ENCODE measurements at places on chromosomes 1 and 21.

DNA sequence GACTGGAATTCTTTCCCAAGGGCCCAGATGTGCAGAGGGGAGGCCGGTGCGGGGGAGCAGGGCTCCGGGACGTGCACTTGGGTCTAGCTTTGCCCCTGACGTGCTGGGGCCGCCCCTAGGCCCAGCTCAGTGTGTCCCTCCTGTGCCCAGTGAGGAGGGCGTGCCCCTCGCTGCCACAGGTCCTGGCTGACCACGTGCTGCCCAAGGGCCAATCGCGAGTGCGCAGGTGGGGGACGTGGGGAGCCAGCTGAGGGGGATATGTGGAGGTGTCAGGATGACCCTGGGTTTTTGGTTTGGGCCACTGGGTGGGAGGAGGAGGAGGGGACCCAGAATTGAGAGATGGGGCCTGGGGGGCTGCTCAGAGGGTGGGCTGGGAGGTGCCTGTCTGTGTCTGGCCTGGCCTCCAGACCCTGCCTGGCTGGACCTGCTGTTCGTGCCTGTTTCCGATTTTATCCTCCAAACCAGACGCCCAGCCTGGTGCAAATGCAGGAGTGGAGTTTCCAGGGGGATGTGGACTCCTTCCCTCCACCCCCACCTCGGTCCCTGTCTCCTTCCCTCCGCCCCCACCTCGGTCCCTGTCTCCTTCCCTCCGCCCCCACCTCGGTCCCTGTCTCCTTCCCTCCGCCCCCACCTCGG, 6.1 kb upstream of the RNF223 start:
- DNase-seq, result peak; percentile 35

DNA sequence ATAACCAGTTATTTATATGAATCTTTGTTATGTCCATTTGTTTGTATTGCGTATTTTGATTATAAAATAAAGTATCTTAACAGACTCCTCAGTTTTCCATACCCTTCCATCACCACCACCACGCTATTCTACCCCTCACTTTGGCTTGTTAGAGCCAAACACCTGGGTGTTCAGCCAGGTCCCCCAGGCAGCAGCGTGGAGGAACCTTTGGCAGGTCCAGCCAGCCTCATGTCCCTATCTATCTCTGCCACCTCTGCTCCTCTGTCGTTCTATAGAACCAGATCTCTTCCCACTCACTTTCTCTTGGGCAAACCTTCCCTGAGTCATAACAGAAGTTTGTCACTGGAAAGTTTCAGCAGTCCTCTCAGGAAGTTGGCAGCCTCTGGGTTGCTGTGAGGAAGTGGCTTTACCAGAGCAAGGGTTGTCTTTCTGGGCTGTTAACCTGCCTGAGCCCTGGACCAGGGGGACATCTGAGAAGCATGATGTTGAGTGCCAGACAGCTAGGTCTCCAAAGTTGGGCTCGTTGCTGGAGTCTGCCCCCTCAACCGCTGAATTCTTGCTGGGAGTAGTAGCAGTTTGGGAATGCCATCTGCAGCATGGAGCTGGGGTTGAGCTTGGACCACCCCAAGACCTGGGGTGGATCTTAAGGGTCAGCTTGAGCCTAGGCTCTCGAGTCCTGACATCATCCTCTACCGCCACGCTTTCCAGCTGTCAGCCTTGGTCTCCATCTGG, 996 bp upstream of the SH3BGRL3 start:
- peak; percentile 83 for DNase-seq

- no peak for DNase-seq
Measured at GRCh38 chr21:35850029-35850428, 210.3 kb downstream of the SETD4 start.

GRCh38 chr1:234897754-234898454, 230.7 kb downstream of the TOMM20 start:
- no peak for DNase-seq

DNA sequence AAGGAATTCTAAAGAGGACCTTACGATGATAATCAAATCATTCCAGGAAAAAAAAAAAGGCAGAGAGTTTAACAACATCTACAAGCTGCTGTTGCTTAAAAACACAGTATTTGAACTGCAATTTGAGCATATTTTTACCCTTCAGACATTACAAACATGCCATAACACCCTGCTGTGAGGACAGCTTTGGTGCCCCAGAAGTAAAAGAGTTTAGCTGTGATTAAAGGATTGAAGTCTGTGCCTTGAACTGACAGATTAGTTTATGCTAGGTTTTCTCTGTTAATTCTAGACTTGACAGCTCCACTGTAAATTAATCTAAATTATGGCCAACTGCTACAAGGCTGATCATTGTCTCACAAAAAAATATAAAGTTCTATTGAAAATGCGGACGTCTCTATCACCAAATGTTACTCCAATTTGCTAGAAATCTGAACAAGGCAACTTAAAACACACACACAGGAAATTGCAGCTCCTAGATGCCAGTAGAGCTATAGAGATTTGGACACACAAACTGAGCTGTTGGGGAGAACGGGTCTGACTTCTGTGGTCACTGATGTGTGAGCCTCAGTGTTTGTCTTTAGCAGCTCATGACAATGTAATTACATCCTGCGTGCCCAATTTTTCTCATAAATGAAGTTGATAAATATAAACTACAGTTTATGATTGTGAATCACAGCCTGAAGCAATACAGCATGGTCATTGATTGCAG, 217.9 kb downstream of the NTNG1 start:
- DNase-seq, result no peak

DNA sequence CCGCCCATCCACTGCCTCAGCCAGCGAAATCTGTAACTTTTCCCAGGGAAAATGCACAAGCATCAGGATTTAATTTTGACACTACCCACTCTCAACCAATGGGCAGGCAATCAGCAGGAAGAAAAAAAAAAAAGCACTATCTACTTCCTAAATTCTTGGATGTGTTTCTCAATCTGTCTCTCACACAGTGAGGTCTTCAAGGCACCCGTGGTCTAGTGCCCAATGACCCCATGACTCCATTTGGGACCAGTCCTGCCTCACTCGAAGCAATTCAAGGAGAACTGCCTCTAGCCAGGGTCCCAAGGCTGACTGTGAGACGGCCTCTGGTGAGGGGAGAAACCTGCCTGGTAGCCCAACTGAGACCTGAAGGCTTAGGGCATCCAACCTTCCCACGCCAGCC, 35.9 kb downstream of the CSF1 start:
- no peak for DNase-seq

DNA sequence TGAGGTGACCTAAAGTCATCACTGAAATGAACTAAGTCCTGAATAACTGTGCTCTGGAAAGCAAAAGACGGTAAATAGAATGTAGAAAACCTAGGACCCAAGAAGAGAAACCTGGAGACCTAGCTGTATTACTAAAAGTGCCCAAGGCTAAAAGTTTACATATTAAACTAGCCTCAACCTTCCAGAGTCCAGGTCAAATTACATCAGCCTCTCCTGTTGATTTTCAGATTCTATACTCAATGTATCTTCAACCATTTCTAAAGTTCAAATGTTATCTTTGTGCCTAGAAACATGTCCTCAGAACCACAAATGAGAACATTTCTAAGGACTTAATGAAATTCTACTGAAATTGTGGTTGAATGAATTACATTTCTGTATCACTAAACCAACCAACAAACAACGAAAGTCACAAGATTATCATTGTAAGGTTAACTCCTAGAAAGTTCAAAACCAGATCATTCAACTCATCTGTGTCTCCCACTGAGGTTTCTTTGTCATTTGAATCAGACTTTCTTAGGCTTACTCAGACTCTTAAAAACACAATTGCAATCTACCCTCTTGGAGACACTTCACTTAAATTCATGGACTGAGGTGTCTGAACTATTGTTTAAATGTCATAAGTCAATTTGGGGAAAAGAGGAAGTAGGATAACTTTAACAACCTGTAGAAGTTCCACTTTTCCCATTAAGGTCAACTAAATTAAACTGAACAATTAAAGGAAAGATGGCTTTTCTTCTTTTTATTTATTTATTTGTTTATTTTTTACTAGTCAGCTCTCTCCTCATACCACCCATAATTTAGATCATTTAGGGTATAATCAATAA, 207.7 kb downstream of the BARHL2 start:
- no peak for DNase-seq

DNA sequence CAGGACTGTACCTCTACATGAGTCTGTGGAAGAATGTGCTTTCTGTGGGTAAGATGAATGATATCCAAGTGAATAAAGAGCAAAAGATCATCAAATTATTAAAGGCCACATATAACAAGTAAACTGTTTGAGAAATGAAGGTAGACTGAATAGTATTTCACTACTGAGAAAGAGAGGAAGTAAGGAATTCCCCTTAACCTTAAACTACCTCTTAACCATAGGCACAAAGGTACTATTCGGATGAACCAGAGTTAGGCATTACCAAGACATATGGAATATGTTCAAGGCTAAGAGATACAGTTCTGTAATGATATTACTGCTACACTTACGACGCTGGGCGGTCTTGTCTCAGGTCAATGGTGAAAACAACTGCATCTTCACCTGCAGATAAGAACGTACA, 25.5 kb downstream of the DCAF8 start:
- DNase-seq, result no peak

DNA sequence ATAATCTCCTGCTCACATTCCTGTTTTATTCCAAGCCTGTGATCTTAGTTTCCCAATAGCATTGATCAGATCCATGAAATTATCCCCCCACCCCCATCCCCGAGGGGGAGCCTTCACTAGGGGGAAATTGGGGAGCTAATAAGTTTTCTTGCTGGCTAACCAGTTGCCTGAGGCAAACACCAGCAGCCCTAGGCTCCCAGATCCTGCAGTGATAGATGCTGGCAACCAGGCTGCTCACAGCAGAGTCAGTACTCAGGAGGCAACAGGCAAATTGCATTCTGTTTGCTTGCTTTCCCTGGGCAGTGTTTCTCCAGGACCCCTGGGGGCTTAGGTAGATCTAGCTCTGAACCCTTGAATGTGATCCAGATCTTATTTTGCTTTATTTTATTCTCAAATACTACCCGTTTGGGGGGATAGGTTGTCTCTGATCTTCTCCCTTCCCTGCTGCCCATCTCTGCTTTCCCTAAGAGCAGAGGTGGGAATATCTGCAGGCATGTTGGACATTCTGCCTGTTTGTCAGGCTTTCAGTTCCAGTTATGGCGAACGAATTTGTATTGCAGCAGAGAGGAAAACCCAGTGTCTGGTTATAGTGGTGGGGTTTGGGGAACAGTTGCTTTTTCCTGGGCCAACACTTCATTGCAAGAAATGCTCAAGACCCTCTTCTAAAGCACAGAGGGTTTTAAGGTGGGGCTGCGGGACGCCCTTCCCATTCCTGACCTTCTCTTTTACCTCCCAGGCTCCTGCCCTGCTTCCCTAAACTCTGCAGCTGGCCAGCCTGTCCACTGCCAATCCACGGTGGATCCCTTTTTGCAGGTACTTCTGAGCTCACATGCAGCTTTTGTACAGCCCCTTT, 289.8 kb upstream of the PLXNA2 start:
- no peak for DNase-seq

GRCh38 chr1:160733898-160734297, 5.1 kb upstream of the SLAMF7 start:
- no peak for DNase-seq

- DNase-seq, result no peak
Measured at GRCh38 chr1:1988061-1988945, 15.3 kb downstream of the CFAP74 start.

GRCh38 chr1:172874950-172875349, 175.8 kb downstream of the TNFSF18 start:
- peak; percentile 61 for DNase-seq

DNA sequence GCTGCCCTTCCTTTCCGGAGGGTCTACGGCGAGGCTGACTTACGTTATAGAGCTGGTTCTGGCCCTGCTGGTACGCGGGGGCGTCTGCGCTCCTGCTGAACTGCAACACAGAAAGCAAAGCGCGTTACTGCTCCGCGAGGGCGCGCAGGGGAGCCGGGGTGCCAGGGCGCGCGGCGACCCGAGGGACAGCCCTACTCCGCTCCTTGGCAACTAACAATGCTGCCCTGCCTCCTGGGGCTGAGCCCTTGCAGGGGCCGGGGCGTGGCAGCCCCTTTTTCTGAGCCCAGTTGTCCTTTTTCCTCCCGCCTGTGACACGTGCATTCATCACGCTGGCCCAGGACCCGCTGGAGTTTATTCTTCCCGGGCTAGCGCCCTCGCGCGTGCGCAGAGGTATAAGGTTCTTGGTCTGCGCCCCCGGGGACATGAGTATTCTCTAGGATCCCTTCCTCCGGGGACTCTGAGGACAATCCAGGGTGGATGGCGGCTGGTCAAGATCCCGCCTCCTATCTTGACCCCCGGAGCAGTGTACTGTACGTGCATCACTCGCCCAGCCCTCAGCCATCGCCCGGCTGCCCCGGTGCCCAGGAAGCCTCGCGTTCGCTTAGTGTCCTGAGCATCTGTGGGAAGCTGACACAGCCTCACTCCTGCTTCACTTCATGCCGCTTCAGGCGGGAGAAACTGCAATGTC, 78.9 kb downstream of the CD247 start:
- no peak for DNase-seq

- DNase-seq, result no peak
Measured at GRCh38 chr1:70442490-70442889, 31.4 kb downstream of the CTH start.

DNA sequence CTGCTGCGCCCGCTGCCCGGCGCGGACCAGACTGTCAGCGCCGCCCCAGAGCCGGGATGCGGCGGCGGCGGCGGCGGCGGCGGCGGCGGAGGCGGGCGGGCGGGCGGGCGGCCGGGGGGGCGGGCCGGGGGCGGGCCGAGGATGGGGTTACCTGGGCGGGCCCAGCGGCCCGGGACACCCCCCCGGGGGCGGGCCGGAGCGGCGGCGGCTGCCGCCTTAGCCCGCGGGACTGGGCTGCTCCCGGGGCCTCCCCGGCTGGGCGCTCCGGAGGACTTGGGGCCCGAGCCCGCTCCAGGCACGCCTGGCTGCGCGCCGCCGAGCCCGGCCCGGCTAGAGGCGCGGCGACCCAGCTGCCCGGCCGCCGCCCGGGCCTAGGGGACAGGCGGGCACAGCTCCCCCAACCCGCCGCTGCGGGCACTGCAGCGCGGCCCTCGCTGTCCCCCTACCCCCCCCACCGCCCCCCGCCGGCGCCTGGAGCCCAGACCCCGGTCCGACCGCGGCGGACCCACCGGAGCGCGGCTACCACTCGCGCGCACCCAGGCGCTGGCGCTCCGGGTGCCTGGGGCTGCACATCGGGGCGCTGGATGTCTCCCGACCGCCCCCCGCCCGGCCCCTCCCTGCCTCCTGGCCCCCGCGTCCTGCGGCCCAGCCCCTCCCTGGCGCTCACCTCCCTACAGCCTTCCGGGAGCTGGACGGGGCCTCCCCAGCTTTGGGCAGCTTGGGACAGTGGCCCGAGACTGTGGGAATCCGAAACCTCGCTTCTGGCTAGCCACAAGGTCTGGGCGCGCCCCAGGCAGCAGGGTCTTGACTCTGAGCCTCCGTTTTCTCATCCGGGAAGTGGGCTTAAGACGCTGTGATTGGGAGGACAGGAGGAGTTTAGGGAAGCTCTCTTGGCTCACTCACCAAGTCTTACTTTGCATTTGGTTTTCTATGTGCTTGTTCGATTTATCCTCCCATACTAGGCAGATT, at the start of gene WNT4:
Gene WNT4, minus strand, starts transcription at position 33 of the 969 bp plus-strand sequence. CDS start 175 bp downstream, outside the sequence.
- DNase-seq, result peak; percentile 9

DNA sequence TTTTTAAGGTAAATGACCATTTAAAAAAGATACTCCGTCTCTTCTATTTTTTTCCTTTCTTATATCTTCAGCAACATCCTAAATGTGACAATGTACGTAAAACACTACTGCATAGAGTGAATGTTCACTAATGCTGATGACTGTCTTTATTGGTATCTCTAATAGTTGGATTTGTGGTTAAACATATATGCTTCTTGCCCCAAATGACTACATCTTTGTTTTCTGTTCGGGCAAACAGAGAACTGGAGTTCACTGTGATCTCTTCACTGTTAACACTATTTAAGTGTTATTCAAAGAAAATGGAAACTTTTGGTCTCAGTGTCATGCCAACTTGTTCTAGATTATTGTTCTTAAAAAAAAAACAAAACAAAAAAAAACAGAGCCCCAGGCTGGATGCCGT, 109.4 kb downstream of the KIF26B start:
- DNase-seq, result no peak

- no peak for DNase-seq
Measured at GRCh38 chr1:219177363-219177762, 3.7 kb downstream of the LYPLAL1 start.
